Retina (tissue), 1 donor: ENCODE measurements at places on chromosomes 12 and 14.

GRCh38 chr12:41101806-41102205 is 86.3 kb upstream of the PDZRN4 start:
- DNase-seq: no peak

GRCh38 chr12:41277100-41277945 is 89.2 kb downstream of the PDZRN4 start:
- DNase-seq: peak; percentile 56

- DNase-seq: no peak
Measured at GRCh38 chr12:91866566-91866965, 279.1 kb downstream of the BTG1 start.

DNA sequence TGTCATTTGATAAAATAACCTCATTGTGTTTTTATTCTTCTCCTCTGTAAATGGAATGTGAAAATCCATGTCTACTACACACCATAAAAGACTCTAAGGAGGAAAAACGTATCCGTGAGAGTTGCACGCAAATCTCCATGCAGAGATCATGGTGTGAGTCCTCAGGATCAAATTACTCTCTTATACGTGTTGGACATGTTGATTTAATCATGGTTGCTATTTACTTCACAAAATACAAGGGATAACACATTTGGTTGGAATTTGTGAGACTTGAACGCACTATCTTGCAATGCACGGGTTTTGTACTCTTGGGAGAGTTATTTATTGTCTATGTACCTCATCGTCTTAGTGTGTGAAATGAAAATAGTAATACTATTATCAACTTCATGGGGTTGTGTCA is 128.0 kb upstream of the RASSF8 start:
- DNase-seq: no peak

GRCh38 chr12:20604408-20605067 is 90.6 kb upstream of the SLCO1C1 start:
- no peak for DNase-seq

- peak; percentile 38 for DNase-seq
Measured at GRCh38 chr12:70196811-70197281, 46.4 kb upstream of the CNOT2 start.

GRCh38 chr14:89911010-89911919 is 43.3 kb downstream of the EFCAB11 start:
- DNase-seq: peak; percentile 66

DNA sequence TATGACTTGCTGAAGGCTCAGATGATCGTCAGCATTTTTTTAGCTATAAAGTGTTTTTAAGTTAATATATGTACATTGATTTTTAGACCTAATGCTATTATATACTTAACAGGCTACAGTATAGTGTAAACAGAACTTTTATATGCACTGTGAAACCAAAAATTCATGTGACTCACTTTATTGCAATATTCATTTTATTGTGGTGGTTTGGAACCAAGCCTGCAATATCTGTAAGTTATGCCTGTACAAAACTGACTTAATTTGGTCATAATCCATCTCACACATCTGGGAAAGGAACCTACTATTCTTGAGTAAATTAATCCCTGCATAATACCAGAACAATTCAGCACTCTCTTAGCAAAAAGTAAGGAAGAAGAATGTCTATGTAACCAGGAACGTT is 390.7 kb downstream of the SYT1 start:
- no peak for DNase-seq

GRCh38 chr14:69010648-69011047 is 31.5 kb upstream of the ACTN1 start:
- no peak for DNase-seq

DNA sequence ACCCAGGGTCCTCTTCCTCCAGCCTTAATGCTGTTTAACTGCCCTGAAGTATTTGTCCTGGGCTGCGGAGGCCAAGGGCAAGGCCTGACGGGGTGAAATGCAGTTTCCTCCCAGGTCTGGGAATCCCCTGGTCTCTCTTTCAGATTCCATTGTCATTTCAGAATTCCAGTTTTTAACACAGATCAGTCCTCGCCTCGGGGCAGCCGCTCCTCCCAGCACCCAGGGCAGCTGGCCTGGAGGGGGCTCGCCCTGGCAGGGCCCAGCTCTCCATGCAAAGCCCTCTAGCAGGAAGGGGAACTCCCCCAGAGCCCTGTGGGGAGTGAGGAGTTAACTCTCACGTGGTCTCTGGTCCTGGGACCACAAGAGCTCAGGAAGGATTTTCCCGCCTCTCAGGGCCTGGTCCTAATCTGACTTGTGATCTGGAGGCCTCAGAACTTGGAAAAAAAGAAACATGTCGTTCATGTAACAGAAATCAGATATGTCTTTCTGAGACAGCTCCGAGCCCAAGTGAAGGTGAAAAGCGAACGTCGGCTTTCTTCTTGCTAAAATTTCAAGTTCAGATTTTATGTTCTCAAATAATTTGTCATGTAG is 265.6 kb upstream of the SFSWAP start:
- DNase-seq: no peak

GRCh38 chr12:54191550-54192022 is 2.8 kb upstream of the SMUG1 start:
- DNase-seq: peak; percentile 93

DNA sequence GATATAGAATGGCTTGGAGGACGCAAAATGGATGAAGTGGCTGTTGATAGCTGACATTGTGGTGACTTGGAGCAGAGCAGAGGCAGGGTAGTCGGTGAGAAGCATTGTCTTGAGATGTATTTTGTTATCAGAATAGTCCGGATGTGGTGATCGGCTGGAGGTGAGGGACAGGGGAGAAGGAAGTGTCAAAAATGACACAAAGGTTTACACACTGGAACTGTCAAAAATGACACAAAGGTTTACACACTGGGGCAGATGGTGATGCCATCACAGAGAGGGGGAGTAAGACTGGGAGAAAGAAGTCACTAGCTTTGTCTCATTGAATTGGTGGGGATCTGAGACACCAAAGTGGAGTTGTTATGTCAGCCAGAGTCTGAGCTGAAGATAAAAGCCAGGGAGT is 30.1 kb downstream of the CDKL1 start:
- DNase-seq: no peak

DNA sequence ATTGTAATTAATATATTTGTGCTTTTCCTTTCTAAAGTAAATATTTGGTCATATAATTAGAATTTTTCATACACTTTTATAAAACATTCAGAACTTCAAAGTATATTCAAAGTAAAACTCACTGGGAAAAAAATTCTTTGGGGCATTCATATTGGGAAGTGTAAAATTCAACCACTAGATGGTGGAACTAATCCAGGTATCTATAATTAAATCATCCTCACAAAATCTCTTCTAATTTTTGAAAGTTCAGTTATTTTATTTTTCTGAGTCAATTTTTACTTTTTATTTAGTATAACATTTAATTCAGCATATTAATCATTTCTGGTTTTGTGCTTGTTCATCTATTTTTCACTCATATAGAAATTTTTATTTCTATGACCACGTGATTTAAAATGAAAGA is 81.0 kb downstream of the NTS start:
- no peak for DNase-seq

DNA sequence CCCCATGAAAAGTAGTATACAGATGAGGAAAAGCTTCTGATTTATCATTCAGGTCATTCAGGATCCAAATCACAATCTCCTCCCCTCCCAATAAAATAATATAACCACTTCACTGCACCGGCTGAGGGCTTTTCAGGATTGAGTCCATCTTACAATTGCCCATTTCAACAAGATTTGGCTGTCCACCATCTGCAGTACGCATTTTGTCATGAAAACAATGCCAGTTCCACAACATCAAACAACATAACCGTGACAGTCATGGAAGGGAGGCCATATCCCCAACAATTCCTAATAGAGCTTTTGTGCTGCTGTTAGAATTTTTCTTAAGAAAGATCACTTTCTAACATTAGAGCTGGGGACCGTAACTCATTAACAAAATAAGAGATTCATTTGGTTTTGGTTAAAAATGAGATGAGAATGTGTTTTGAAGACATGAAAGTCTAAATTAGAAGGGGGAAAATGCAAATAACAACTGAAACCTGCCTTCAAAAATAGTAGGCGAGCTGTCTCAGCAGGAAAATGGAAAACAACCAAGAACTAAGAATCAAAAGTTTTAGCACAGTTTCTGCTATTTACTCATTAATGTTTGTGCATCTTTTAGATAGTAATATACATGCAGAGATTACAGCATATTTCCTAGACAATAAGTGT is 38.3 kb upstream of the TMTC2 start:
- no peak for DNase-seq

GRCh38 chr14:25046301-25046943 is 3.5 kb downstream of the STXBP6 start:
- DNase-seq: no peak

- DNase-seq: no peak
Measured at GRCh38 chr12:49702676-49703215, 4.5 kb downstream of the FMNL3 start.

- no peak for DNase-seq
Measured at GRCh38 chr14:47422191-47422590, 253.2 kb downstream of the MDGA2 start.

- DNase-seq: no peak
Measured at GRCh38 chr14:69615496-69616407, 4.4 kb downstream of the SUSD6 start.

DNA sequence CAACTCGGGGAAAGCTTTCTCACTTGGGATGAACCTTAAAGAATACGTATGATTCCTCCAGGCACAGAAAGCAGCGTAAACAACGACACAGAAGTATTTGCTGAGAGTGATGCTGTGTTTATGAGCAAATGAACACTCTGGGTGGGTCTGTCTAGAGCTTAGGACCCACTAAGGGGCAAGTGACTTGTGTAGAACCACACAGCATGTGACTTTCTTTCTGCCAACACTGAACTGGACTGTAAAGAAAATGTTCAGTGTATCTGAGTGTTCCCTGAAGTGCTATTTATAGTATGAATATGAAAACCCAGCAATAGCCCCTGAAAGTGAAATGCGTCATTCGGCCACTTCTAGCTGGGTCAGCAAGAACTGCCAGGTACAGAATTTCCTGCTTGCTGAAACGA is 78.5 kb downstream of the ST8SIA1 start:
- peak; percentile 42 for DNase-seq

DNA sequence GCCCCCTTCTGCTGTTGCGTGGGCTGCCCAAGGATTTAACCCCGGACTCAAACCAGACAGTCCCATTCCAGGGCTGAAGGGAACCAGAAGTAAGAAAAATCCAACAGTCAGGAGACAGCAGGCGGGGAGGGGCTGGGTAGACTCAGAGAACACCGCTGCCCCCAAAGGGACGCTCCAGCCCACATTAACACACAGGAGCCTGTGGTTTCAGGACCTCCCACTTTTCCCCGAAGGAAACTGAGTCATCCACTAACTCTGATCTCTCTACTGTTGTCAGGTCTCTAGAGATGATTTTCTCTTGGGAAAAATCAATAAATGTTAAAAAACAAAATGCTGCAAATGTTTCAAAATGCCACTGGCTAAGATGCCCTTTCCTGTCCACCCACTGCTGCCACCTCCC is 41.6 kb downstream of the FBXO21 start:
- DNase-seq: no peak

DNA sequence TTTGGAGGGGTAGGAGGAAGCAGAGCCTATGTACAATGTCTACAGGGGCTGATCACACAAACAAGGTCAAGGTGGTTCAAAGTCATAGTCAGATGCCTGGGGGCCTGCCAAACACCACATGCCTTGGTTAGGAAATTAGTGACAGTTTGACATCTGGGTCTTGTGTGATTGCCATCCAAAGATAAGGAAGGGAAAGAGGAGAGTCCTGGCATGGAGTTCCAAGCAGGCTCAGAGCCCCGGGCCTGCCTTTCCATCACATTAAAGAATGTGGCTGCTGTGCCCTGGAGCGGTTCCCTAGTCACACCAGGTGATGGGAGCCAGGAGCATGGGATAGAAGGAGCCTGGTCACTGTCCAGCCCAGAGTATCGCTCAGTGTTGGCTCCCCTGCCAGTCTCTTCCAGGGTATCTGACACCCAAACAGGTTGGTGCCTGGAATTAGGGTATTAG is 53.6 kb upstream of the BCL2L14 start:
- DNase-seq: no peak

- no peak for DNase-seq
Measured at GRCh38 chr14:35696119-35696518, 113.0 kb downstream of the RALGAPA1 start.

GRCh38 chr14:68630611-68631393 is 162.1 kb downstream of the ZFP36L1 start:
- no peak for DNase-seq

- no peak for DNase-seq
Measured at GRCh38 chr12:52636189-52636588, 15.8 kb downstream of the KRT2 start.

GRCh38 chr12:32926356-32926755 is 29.8 kb upstream of the PKP2 start:
- DNase-seq: no peak

GRCh38 chr14:49598189-49598484 is 603 bp upstream of the LRR1 start:
- DNase-seq: no peak

DNA sequence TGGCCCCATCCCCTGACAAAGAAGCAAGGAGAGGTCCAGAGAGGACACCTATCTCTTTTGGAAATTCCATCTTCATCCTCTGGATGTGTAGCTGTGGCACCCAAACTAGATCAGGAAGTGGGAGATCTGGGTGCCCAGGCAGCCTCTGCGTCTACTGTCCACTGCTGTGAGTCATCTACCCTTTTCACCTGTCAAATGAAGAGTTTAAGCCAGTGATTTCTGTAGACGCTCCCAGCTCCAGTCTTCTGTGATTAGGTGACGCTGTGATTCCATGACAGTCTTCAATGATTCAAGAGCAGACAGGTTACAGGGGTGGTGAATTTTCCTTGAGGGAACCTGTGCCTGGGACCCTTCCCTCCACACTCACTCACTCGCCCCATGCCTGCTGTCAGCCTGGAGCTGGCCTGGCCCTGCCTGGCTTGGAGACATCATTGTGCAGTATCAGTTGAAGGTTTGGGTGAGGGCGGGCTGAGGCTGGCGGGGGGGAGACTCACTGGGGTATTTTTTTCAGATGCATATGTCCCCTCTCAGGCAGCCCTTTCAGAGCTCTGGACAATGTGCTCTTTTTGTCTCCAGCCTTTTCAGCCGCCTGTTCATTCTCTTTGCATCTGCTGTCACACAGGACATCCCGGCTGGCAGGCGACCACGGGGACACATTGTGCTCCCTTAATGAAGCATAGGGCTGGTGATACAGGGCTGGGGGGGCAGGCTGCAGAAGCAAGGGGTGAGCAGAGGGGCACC is 56.8 kb upstream of the PARP11 start:
- DNase-seq: peak; percentile 76

DNA sequence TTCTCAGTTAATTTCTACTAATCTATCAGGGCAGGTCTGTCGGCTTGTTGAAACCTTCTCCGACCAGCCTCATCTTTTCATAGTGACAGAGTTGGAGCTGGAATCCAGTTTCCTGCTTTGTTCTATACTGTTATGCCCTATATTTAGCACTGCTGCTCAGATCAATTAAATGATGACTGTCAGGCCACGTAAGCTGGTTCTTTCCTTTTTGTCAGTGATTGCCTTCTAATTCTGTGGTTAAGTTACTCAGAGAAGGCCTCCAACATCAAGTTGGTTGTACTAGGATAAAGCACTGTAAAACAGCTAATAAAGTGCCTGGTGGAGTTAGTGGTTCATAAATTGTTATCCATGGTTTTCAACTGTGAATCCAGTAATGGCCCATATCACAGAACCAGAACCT is 22.6 kb downstream of the DERA start:
- DNase-seq: no peak

- no peak for DNase-seq
Measured at GRCh38 chr14:65565948-65566347, 153.4 kb downstream of the FUT8 start.
